ENCODE measurements at places on chromosomes 1 and 21. TPM values are rescaled to one million over a fixed set of nuclear protein-coding genes. Genes with fewer than 3 reads are reported as not detected.
A peak's percentile ranks its signal among the peaks of the same experiment; 100 is the strongest.

HSPA6 gene
- 1.4 TPM for total RNA-seq

TMEM240 gene
- total RNA-seq = not detected

AK4 gene
- total RNA-seq = 51.6 TPM

LCE3D gene
- total RNA-seq = 7.7 TPM

PCP4 gene
- total RNA-seq = 1.3 TPM

AK5 gene
- not detected for total RNA-seq

KPNA6 gene
- 54.1 TPM for total RNA-seq

DYNLT4 gene
- total RNA-seq = not detected

SLC45A3 gene
- total RNA-seq = 1.2 TPM

TMEM125 gene
- 10.8 TPM for total RNA-seq

GRCh38 chr1:164813776-164814175 lies 254.8 kb downstream of the PBX1 start:
- no peak for ATAC-seq

GRCh38 chr1:47554901-47555300 lies 117.1 kb downstream of the FOXD2 start:
- ATAC-seq = peak; percentile 61

- ATAC-seq = no peak
Measured at GRCh38 chr1:29711582-29712283, 475.4 kb downstream of the PTPRU start.

- ATAC-seq = no peak
Measured at GRCh38 chr1:12640958-12641272, 3.0 kb upstream of the AADACL4 start.

GRCh38 chr1:233737341-233737740 lies 123.4 kb downstream of the KCNK1 start:
- ATAC-seq = no peak

GRCh38 chr1:86335916-86336315 lies 60.2 kb downstream of the ODF2L start:
- no peak for ATAC-seq

- ATAC-seq = no peak
Measured at GRCh38 chr1:64122588-64122987, 80.8 kb upstream of the UBE2U start.

DNA sequence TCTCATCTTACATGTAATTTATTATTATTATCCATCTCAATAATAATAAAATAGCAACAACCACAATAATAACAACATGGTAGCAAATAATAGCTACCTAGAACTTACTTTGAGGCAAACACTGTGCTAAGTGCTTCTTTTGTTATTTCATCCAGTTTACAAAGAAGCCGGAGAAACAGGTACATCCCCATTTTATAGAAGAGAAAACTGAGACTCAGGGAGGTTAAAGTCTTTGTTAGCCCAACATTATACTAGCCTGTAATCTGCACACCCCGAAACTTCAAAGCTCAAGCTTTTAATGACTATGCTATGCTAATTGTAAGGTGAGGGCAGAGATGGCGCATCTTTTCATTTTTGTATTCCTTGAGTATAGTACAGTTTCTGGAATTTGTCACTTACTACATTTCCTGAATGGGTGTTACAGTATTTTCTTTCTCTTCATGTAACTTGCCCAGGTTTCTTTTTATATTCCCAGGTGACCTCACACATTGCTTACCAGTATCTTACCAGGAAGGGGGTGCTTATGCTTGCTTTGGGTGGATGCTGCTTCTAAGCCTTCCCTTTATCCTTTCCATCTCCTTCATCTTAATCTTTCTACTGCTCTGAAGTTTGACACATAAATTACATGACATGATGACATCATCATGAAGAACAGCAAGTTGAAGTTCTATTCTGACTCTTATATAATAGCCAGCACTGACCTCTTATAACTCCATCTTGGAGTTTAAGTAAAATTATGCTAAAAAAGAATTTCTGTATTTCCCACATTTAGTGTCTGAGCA lies 8.3 kb downstream of the GCLM start:
- no peak for ATAC-seq

DNA sequence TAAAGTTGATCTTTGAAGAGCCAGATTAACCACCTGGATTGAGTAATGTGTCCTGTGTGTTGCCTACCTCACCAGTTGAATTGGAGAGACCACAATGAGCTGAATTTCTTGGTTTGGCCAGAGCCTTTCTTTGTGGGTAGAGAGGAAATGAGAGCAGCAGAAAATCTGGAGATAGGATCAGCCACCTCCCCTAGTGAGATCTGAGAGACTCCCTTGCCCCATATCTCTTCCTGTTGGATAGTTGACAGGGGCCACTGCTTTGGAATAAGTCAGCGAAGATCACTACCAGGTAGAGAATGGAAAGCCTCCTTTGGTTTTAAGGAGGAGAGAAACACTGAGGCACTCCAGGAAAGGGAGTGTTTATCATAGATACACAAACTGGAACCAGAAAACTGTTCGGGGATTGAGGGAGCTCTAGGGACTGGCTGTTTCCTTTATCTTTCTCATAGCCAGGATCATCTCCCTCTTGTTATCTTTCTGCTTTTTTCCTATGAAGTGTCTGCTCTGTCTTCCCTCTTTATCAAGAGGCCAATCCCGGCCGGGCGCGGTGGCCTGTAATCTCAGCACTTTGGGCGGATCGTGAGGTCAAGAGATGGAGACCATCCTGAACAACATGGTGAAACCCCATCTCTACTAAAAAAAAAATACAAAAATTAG lies 21.3 kb upstream of the ZNF326 start:
- no peak for ATAC-seq

- no peak for ATAC-seq
Measured at GRCh38 chr1:160550572-160551034, 27.5 kb upstream of the SLAMF6 start.

DNA sequence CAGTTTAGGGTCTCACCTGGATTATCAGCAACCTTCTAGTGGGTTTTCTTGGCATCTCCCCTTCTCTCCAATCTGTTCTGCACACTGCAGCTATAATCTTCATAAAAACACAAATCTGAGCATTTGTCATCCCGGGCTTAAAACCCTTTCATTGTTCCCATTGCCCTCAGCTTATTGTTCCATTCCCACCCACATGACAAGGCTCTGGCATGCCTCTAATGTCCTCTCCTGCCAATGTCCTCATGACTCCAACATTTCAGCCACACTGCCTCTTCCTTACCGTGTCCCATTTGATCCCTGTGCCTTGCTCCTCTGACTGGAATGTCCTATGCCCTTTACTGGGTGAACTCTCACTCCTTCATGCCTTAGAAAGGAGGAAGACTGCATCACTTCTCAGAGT lies 7.5 kb upstream of the DPH2 start:
- ATAC-seq = no peak

DNA sequence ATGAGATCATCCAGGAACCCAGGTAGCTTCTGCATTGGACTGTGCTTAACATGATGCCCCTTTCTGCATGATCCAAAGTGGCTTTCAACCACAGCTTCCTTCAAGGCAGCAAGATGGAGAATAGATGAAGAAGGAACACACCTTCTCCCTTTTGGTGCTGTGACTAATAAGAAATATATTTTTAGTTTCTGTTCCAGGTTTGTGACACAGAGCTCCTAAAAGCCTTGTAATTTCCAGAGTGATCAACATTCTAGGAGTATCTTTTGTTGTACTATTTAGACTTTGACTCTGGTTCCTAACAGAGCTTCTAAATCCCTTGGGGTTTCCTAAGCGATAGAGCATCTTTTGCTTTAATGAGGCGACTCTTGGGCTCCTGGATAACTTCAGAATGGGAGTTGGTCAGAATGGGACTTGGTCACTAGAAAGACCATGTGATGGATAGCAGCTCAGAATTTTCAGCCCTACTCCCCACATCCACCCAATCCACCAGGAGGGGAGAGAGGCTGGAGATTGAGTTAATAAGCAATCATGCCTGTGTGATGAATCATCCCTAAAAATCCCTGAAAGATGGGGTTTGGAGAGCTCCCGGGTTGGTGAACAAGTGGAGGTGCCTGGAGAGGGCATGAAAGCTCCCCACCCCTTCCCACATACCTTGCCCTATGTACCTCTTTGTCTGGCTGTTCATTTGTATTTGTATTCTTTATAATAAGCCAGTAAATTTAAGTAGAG lies 134.8 kb downstream of the FGGY start:
- no peak for ATAC-seq

- peak; percentile 84 for ATAC-seq
Measured at GRCh38 chr1:228212966-228213844, 5.4 kb downstream of the OBSCN start.

DNA sequence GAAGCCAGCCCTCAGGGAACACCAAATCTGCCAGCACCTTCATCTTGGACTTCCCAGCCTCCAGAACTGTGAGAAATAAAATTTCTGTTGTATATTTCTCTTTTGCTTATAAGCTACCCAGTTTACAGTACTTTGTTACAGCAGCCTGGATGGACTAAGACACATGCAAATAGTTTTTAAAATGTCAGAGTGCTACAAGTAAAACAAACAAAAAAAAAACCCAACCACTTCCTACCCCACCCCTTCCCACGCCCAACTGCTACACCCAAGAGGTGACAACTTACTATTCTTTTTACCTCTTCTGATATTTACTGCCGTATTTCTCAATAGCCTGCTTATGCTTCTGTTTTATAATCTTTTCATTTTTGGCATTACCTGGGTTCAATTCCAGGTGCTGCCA lies 8.6 kb upstream of the SPSB1 start:
- peak; percentile 17 for ATAC-seq

GRCh38 chr1:152325111-152325510 lies at the start of gene FLG:
Gene FLG (minus strand): TSS chr1:152325239. CDS start chr1:152315456, 9,783 bp downstream.
- ATAC-seq = peak; percentile 74

- no peak for ATAC-seq
Measured at GRCh38 chr1:191752342-191752741, 405.9 kb upstream of the RGS18 start.

DNA sequence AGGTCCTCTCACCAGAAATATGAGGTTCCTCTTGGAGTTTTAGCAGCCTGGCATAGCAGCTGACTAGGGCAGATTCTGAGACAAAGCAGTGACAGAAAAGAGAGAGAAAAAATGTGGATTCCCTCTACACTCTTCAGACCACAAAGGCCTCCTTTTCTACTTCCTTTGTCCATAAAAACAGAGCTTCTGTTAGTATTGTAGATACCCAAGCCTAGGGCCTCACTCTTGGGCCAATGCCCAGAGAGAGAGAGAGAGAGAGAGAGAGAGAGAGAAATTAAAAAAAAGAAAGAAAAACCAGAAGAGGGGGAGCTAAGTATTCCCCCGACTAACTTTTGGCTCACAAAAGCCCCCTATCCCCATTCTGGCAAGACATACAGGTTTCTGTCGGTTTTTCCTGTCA lies 2.4 kb upstream of the ZRANB2 start:
- no peak for ATAC-seq

DNA sequence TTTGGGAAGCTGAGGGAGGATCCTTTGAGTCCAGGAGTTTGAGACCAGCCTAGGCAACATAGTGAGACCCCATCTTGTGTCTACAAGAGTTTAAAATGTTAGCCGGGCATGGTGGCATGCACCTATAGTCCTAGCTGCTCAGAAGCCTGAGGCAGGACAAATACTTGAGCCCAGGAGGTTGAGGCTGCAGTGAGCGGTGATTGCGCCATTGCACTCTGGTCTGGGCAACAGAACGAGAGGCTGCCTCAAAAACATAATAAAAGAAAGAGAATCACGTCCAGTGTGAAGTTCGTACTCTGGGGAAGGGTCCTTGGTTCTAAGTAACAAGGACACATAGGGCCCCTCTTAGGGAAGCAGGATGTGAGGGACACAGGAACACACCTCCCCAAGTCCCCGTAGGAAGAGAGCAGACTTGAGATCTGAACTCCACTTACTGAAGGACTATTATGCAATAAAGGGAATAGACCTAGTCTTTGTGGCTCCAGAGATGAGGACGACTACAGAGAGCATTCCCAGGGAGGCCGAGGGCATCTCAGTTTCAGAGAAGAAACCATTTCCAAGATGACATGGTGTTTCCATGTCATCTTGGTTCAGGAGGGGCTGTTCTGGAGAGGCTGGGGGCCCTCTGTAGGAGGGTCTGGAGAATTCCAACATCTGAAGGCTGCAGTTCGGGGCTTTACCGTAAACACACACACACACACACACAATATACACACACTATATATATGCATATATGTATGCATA lies 10.8 kb upstream of the ENO1 start:
- ATAC-seq = peak; percentile 16

DNA sequence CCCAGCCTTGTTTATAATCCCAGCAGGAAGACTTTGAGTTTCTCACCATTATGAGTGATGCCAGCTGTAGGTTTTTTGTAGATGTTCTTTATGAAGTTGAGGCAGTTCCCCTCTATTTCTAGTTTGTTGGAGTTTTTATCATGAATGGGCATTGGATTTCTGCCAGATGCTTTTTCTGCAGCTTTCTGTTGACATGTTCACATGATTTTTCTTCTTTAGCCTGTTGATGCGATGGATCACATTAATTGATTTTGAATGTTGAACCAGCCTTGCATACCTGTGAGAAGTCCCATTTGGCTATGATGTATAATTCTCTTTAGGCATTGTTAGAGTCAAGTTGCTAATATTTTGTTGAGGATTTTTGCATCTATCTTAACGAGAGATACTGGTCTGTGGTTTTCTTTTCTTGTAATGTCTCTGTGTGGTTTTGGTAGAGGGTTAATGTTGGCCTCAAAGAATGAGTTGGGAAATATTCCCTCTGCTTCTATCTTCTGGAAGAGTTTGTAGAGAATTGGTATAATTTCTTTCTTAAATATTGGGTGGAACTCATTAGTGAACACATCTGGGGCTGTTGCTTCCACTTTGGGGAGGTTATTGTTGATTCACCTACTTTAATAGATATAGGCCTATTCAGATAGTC lies 33.2 kb downstream of the ZBTB40 start:
- no peak for ATAC-seq
